ENCODE measurements at places on chromosomes 16 and 17.

DNA sequence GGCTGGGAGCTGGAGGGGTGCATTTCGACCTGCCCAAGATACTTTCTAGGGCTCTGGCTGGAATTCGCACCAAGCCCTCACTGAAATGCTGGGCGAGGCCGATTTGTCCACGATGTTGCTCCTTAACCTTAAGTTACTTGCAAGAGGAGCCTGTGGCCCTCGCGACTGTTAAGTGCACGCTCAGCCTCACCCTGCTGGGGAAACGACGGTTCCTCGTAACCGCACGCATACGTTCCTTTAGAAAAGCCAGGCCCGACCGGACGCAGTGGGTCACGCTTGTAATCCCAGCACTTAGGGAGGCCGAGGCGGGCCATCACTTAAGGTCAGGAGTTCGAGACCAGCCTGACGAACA is 607 bp upstream of the NCOR1 start:
- no peak for DNase-seq

GRCh38 chr16:57531253-57531575 is 5.2 kb downstream of the CCDC102A start:
- no peak for DNase-seq

GRCh38 chr16:66849549-66849948 is 5.3 kb downstream of the CA7 start:
- no peak for DNase-seq

DNA sequence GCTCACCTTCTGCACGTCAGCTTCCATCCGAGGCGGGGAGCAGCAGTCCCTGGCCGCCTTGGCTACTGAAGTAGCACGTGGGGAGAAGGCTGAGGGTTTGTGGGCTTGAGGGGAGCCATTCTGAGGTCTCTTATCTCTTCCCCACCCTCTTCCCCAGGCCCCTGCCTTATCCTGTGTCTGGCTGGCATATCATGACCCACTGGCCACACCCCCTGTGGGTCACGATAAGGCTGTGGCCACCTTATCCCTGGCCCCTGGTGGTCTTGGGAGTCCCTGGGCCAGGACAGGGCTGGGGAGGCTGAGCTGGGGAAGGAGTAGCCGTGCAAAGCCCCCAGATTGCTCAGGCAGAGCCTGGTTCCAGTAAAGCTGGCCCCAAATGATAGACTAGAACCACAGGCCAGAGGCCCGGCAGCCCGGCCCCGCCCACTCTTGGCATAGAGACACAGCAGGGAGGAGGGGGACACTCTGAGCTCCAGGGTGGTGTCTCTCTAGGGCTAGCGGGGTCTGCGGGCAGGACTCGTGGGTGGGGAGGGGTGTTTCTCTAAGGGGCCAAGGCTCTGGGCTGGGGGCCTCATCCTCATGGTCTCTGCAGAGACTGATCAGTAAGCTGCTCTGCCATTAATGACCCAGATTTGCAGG is 7.6 kb downstream of the SPNS2 start:
- DNase-seq, result no peak

GRCh38 chr17:20087538-20088250 is 78.5 kb downstream of the SPECC1 start:
- no peak for DNase-seq
